B cell (primary cell): ENCODE measurements at places on chromosomes 13 and 19.

DNA sequence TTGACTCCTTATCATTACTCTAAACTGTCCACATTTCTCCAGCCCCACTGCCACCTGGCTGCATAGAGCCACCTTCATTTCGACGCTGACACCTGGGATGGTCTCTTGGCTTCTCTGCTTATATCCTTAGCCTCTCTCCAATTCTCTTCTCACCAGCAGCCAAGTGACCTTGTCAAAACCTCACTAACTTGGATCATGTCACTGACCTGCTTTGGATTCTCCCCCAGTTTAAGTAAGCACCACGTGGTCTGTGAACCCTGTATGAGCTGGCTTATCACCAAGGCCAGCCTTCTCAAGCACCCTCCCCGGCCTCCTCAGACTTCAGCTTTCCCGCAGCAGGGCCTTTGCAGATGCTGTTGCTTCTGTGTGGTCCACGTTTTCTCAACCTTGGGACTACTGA, 12.3 kb upstream of the GGACT start:
- no peak for DNase-seq

DNA sequence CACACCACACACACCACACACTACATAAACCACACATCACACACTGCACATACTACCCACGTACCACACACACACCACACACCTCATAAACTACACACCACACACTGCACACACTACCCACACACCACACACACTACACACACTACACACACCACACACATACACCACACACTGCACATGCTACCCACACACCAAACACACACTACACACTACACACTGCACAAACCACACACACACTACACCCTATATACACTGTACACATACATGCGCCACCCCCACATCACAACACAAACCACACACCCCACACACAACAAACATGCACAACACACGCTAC, 5.5 kb downstream of the MAG start:
- DNase-seq: no peak

DNA sequence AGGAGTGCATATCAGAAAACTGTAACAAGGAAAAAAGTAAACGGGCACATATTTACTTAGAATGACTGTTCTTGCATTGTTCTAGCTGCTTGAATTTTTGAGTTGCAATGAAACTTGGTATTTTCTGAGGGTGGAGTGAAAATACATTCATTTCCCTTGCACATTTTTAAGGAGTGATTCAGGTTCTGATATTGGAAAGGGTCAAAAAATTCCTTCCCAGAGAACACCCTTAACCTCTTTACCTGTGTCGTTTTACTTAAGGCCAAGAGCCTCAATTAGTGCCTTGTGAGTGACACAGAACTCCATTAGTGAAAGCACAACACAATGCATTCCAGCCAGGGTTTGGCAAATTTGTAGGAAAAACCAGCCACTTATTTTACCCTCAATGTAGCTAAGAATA, 2.3 kb downstream of the ITGBL1 start:
- no peak for DNase-seq

DNA sequence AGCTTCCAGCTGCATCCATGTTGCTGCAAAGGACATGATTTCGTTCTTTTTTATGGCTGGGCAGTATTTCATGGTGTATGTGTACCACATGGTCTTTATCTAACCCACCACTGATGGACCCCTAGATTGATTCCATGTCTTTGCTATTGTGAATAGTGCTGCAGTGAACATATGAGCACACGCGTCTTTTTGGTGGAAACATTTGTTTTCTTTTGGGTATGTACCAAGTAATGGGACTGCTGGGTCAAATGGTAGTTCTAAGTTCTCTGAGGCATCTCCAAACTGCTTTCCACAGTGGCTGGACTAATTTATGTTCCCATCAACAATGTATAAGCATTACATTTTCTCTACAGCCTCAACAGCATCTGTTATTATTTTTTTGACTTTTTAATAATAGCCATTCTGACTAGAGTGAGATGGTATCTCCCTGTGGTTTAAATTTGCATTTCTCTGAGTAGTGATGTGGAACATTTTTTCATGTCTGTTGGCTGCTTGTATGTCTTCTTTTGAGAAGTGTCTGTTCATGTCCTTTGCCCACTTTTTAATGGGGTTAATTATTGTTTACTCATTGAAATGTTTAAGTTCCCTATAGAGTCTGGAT, 6.8 kb upstream of the UBE2L5 start:
- DNase-seq: peak; percentile 77

DNA sequence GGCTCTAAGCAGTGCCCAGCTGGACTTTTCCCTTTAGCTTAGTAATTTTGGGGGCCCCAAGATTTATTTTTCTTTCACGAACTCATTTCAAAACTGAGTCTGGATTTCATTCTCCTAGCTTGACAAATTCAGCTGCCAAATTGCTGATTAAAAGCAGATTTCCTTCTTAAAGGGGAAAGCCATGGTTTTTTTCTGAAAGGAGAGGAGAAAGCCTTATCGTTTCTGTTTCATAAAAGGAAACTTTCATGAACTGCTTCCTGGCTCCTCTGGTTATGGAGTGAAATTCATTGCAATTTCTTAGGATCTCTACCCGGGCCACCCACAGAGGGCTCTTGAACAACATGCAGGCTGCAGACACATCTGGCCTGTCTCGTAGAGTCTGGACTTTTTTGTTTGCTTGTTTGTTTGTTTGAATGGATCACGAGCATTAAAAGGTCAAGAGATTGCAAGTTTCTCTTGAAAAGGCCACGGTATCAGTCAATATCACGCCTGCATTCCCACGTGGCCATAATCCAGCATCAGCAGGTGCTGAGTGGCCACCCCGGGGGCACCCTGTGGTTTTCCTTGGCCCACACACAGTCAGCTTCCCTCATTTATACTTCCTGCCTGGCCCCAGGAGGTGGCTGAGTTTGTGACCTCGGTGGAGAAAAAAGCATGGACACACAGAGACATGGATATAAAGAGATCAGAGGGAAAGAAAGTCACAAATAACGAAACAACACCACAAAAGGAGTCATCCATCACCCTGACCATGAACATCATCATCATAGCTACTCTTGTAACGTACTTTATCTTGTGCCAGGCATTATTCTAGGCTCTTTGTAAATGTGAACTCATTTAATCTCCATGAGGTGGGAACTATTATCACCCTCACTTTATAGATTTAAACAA, 10.5 kb upstream of the KLK4 start:
- DNase-seq: no peak

DNA sequence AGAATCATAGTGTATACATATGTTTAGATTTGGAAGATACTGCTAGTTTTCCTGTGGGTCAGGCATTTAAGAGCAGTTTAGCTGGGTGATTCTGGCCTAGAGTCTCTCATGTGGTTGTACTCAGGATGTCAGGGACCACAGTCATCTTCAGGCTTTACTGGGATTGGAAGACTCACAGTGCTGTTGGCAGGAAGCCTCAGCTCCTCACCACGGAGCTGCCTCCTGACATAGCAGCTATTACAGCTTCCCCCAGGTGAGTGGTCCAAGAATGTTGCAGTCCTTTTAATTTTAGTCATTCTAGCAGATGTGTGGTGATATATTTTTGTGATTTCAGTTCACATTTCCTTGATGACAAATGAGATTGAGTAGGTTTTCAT, 16.9 kb upstream of the GPR18 start:
- no peak for DNase-seq
